ENCODE measurements at places on chromosomes 7 and 10. TPM values are rescaled to one million over a fixed set of nuclear protein-coding genes. Genes with fewer than 3 reads are reported as not detected.

- DNase-seq, result no peak
Observed at GRCh38 chr10:61662794-61663259, at the start of gene CABCOCO1. Gene CABCOCO1, plus strand, starts transcription at chr10:61662929. Its CDS starts 44 bp downstream, at chr10:61662973.

DNA sequence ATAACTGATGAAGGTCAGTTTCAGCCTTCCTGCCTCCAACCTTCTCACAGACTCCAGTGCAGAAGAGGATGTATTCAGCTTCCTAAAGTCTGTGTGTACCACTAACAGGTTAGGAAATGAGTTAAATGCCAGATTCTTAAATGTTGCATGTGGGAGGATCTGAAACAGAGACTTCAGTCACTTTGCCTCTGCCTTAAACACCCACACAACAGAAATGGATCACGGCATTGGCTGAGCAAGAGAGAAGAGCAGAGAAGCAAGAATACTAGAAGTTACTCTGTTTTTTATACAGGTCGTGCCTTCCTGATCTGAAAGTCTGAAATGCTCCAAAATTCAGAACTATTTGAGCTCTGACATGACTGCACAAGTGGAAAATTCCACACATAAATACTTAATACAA lies 98.9 kb upstream of the ARHGAP21 start:
- DNase-seq, result no peak

Gene RBP4
- total RNA-seq, result not detected

DNA sequence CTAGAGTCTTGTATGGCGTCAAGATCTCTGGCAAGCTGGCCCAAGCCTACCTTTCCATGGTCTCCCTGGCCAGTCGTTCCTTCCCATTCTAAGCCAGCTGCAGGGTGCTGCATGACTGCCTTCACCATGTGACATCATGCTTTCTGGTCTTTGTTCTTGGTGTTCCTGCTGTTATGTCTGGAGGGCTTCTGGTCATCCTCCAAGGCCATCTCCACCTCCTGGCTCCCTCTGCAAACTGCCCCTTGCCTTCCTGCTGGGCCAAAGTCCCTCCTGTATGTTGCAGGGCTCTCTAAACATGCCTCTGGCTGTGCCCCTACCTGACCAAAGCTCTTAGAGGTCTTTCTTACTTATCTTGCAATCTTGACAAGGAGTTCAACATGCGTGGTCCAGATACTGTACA lies 44.4 kb upstream of the SHH start:
- DNase-seq, result no peak

Gene GNGT1
- not detected for total RNA-seq

DNA sequence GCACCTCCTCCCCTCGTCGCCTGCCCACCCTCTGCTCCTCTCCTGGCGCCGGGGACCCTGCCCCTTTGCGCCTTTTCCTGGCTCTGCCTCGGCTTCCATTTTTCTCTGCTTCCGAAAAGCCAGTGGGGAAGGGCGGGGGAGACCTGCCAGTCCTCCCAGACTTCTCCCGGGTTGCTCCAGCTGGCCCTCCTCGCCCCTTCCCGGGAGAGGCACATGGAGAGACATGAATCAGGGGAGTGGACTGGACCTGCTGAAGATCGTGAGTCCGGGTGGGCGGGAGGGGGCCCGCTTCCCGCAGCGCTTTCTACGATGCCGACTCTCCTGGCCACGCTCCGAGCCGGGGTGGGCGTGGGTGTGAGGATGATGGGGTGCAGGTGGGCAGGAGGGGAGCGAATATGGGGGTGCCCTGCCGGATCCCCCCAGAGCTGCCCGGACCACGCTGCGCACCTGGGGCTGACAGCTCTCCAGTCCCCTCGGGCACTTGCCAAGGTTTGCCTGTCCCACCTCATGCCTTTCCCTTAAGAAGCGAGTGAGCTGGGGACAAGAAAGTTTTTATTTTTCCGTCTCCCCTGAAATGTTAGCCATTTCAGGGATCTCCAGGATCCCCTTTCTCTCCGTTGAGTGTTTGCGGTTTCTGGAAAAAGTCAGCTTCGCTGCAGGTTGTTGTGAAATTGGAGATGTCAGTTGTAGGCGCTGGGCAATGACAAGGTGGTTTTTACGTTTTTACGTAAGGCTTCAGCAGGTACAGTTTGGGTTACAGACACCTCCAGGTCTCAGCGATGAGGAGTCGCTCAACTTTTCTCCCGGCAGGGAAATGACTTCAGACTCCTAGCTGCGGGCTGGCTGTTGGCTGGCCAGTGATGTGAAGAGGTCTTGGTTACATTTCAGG lies 977 bp downstream of the CACNB2 start:
- peak; percentile 4 for DNase-seq

All from hematopoietic multipotent progenitor cell (in vitro differentiated cells).